ENCODE measurements at places on chromosomes 16 and 17. TPM values are rescaled to one million over a fixed set of nuclear protein-coding genes. Genes with fewer than 3 reads are reported as not detected.

The ADAMTS18 gene
- polyA plus RNA-seq: under 0.01 TPM

The POLR3K gene
- 4.3 TPM for polyA plus RNA-seq

The SPIRE2 gene
- 6.4 TPM for polyA plus RNA-seq

The GNGT2 gene
- 1.3 TPM for polyA plus RNA-seq

The TBC1D3G gene
- polyA plus RNA-seq: not detected

The TMEM238L gene
- polyA plus RNA-seq: 8.1 TPM

The MYH11 gene
- 120 TPM for polyA plus RNA-seq

All from esophagus (tissue), 2 donors.